ENCODE measurements at places on chromosomes 2 and 18.

DNA sequence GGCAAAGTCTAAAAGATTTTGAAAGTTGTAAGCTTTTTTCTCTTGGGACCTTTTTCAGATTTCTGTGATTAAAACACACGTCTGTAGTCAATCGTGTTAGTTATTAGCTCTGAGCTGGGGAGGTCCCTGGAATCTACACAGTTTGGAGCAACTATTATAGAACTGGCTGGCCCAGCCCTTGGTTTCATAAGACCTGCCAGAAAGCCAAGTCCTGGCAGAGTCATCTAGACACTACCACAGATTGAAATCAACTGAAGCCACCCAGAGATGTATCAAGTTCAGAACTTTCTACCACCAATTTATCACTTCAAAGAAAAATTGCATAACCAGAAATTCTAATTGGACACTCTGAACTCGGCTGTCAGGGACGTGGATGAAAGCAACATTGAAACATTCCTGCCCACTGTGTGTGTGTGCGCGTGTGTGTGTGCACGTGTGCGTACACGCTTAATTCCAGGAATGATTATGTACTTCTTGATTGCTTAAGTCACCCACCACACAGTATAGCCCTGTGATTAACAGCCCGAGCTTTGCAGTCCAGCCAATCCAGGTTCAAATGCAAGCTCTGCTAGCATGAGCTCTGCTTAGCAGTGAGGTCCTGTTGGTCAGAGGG, 126.3 kb downstream of the TPGS2 start:
- H3K4me1 ChIP-seq: no peaks in the 10 kb centered on the region
- H3K36me3 ChIP-seq: no peaks in the 10 kb centered on the region
- no peak overlapping the region for H3K27ac ChIP-seq
- no peak for DNase-seq
- H3K27me3 ChIP-seq: no peaks in the 10 kb centered on the region

- H3K36me3 ChIP-seq: no peaks in the 10 kb centered on the region
- H3K27ac ChIP-seq: peak overlapping the region; percentile 48
- H3K4me3 ChIP-seq: no peak overlapping the region
Observed at GRCh38 chr2:98835831-98836385, 100.1 kb downstream of the CRACDL start.

DNA sequence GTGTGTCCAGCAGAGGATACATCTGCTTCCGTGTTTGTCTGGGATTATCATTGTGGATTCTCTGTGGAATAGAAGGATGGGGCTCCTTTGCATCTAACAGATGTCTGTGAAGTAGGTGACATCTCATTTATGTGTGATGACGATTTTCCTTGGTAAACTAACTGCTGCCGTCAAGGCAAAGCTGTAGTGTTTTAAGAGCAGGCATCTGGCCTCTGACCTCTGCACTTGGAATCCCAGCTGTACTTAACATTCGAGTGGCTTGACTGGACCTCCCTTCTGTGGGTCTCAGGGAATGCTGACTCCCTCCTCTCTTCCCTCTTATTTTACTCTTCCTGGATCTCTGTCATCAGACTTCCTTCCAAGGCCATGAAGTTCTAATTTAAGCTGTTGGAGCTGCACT, 56.4 kb downstream of the DCDC2C start:
- no peaks in the 10 kb centered on the region for H3K4me1 ChIP-seq
- H3K36me3 ChIP-seq: no peaks in the 10 kb centered on the region
- no peak overlapping the region for H3K27ac ChIP-seq
- H3K4me3 ChIP-seq: no peak overlapping the region
- no peak for DNase-seq

- no peak for DNase-seq
- no peak overlapping the region for H3K27ac ChIP-seq
- H3K27me3 ChIP-seq: no peaks in the 10 kb centered on the region
- H3K4me1 ChIP-seq: no peaks in the 10 kb centered on the region
- H3K4me3 ChIP-seq: no peak overlapping the region
Observed at GRCh38 chr18:52764316-52764715, 424.3 kb downstream of the DCC start.

DNA sequence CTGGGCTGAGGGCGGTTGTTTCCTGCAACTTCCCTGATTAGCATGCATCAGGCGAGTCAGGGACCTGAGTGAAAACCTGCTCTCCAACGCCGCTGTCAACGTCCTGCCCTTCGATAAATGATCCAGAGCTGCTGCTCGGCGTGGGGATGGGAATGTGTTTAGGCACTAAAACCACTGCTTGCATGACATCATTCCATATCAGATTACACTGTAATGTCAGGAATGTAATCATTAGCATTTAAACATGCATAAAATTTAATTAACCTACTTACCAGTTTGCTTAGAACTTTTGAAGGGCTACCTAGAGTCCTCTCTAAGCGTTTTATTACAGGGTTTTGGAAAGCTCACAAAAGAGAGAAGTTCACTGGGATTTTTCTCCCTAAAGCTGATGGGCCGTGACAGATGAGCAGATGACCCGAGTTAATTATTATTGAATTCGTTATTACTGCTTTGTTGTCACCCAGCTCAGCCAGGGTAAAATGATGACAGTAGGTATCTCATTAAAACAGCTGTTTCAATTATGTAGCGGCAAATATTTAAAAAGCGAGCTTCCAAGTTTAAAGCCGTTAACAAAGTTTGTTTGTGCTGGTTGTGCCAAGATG, 685.6 kb upstream of the SALL3 start:
- no peak overlapping the region for H3K4me3 ChIP-seq
- H3K27ac ChIP-seq: no peak overlapping the region
- no peak for DNase-seq
- H3K36me3 ChIP-seq: no peaks in the 10 kb centered on the region

DNA sequence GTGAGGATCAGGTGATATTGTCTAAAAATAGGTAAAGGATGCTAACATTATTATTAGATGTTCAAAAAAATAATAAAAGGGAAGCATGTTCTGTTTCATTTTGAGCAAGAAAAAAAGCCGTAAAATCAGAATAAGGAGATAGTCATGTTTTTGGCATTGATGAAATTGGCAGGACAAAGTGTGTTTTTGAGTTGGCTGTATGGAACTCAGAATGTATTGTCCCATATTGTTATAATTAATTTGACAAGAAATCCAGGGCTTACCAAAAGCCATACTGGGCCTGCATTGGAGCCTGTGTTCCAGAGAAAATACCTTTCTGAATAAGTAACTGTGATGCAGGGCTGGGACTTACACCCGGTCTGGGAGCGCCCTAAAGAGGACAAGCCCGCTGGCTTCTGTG, 232.0 kb downstream of the AGAP1 start:
- no peak overlapping the region for H3K4me3 ChIP-seq
- no peaks in the 10 kb centered on the region for H3K4me1 ChIP-seq
- H3K27ac ChIP-seq: no peak overlapping the region
- DNase-seq: no peak
